ENCODE measurements at places on chromosomes 7 and 10. TPM values are rescaled to one million over a fixed set of nuclear protein-coding genes. Genes with fewer than 3 reads are reported as not detected.

- DNase-seq = no peak
Measured at GRCh38 chr7:53446170-53446569, 410.7 kb downstream of the POM121L12 start.

DNA sequence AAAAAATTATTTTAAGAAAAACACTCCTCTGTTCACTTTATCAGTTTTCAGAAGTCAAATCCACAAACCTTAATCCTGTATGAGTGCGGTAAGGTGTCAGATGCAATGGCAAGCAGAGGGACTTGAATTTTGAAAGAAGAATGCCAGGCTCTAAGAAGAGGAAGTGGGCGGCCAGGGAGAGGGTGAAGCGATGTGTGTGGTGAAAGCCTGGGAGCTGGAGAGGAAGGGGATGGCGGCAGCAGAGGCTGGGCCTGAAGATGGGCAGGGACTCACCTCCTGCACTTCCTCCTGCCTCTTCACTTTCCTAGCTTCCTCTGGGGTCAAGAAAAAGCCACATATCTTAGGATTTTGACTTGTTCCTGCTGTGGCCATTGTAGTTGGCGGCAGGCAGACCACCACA, 609.6 kb downstream of the PARD3 start:
- no peak for DNase-seq

The DRGX gene
- not detected for total RNA-seq

DNA sequence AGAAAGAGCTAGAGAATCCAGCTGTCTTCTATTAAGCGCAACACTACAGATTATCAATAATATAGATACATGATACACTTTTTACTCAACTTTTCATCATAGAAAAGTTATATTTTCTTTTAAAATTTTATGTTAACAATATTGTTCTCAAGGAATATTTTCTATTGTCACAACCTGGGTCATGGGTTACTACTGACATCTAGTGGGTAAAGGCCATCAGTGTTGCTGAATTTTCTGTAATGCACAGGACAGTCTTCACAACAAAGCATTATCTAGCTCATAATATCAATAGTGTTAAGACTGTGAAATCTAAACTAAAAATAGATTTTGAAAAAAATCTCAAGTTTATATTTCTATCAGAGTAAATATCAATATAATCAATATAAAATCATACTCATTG, 209.8 kb downstream of the ZNF33B start:
- peak; percentile 8 for DNase-seq

- no peak for DNase-seq
Measured at GRCh38 chr10:45422866-45423659, 49.0 kb downstream of the ALOX5 start.

Data from MCF 10A (cell line).